ENCODE measurements at places on chromosomes 5 and 9. TPM values are rescaled to one million over a fixed set of nuclear protein-coding genes. Genes with fewer than 3 reads are reported as not detected.

The NUTM2F gene
- not detected for total RNA-seq

The NMUR2 gene
- not detected for total RNA-seq

- DNase-seq = no peak
Observed at GRCh38 chr5:147482706-147483180, 27.1 kb downstream of the DPYSL3 start.

DNA sequence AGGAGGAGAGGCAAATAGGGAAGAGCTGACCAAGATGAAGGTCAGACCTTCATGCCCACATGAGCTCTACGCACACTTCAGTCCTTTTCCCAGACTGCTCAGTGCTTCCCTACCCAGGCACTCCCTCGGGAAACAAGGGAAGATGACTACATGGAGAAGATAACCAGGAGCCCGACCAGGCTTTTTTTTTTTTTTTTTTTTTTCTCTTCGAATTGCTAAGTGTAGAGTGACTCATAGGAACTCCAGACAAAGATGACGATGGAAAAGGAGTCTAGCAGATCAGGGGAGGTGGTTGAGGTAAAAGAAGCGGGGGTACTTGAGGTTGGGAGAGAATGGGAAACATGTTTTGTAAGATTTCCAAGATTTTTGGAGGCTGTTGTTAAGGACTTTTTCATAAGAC is 526.1 kb downstream of the BNC2 start:
- DNase-seq = no peak

DNA sequence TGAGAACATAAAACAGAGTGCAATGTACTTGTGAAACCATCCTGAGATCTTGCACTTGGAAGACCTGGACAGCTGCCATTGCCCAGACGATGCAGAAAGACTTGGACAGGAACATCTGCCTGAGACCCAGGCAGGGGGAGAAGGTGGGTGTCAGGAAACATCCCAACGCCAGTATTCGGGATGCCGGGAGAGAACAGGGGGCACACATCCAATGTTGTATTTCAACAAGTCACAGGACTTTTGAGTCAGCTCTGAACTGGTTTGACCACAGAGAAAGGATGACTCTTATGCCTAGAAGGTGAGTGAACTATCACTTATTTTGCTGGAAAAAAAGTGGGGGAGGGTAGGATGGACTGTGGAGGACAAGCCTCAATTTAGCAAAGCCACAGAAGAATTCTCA is 124.6 kb downstream of the ROR2 start:
- no peak for DNase-seq

- no peak for DNase-seq
Observed at GRCh38 chr5:135348918-135349317, 50.1 kb downstream of the MACROH2A1 start.

DNA sequence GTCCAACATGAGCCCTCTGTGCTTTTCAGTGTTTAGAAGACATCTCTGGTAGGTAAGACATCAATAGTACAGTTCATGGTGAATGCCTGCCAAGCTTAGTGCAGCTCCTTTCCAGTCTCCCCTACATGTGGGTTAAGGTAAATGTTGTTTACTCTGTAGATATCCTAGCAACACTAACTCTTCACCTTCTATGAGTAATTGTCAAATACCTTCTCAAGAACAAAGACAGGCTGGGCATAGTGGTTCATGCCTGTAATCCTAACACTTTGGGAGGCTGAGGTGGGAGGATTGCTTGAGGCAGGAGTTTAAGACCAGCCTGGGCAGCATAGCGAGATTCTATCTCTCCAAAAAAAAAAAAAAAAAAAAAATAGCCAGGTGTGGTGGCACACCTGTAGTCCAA is 18.7 kb upstream of the RASGRF2 start:
- DNase-seq = no peak

DNA sequence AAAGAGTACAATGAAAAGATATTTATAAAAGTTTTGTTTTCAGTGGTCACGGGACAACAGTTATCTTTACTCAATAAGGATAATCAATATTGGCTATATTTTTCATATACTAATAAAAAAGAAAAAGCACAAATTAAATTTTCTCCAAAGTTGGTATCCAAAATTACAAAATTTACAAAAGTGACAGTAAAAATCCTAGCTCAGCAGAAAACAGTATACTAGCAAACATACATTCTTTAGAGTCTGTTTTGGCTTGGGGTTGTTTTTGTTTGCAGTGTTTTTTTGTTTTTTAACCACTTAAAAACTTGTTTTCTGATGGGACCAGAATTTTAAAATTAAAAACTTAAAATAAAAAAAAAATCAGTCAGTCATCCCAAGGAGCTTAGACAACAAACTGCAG is 183.2 kb downstream of the DENND1A start:
- no peak for DNase-seq

DNA sequence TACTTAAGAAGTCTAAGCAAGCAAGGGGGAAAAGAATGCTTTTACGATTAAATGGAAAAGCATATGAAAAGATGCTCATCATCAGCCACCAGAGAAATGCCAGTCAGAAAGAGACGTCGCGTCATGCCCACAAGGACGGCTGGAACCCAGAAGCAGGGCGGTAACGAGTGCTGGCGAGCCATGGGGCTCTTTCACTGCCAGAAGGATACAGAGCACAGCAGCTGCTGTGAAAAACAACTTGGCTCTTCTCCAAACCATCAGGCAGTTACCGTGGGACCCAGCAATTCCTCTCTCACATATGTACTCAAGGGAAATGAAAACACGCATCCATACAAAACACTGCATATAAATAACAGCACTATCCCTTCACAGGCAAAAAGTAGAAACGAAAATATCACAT is 95.5 kb downstream of the CAMSAP1 start:
- peak; percentile 4 for DNase-seq

- no peak for DNase-seq
Observed at GRCh38 chr9:91885746-91886413, 64.1 kb downstream of the ROR2 start.

DNA sequence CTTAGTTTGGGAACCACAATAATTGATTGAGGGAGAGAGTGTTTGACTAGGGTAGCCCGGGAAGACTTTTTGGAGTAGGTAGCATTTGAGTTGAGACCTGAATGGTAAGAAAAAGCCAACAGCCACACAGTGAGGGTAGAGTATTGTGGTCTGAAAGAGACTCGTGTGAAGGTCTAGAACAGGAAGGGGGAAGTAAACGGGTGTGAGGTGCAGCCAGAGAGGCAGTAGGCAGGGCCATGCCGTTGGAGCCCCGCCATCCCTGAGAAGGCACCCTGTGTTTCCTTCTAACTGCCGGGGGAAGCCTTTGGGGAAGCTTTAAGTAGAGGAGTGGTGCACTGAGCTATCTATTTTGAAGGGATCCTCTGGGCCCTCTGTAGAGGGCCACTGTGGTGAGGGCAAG is 3.5 kb upstream of the F2RL2 start:
- DNase-seq = no peak
